Left lobe of liver (tissue), 2 donors: ENCODE measurements at places on chromosomes 2 and 18. TPM values are rescaled to one million over a fixed set of nuclear protein-coding genes. Genes with fewer than 3 reads are reported as not detected.

Gene APLF
- total RNA-seq = 1.1 TPM

DNA sequence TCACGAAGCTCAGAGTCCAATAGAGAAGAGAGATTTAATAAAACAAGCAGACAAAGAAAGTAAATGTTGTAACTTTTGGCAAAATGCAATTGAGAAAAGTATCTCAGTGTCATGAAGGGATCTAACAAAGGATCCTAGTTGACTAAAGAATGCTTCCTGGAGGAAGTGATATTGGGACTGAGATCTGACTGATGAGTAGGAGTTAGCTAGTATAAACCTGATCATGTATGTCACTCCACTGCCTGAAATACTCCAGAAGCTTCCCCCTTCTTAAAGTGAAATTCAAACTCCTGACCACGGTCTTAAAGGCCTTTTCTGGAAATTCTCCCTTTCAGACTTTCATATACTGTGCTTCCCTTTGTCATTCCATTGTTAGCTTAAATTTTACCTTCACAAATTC, 1102.4 kb upstream of the ZEB2 start:
- DNase-seq = no peak

GRCh38 chr2:54725343-54726099, 2.1 kb downstream of the EML6 start:
- DNase-seq = no peak

DNA sequence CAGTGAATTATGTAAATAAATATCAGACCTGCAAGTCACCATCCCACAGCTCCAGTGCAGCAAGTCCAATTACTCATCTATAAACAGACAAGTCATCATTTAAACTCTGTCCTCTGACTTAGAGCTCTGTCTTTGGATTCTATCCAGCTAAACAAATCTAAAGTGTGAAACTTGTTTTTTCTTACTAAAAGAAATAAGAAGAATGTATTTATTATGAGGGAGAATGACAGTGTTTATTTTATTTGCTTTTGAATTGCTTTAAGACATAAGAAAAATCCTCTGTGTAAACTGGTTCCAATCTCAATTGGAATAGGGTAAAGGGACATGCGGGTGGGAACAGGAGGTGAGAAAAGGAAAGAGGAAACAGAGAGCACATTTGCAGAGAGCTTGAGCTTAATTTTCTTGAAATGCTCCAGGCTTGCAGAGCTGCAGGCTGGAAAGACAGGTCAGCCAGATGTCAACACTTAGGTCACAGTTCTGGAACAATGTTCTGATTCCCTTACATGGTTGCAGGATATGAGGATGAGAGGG, 355.8 kb downstream of the MEIS1 start:
- DNase-seq = no peak

GRCh38 chr18:46148810-46149209, 44.6 kb downstream of the HAUS1 start:
- no peak for DNase-seq

GRCh38 chr2:2746731-2747130, 415.7 kb upstream of the MYT1L start:
- no peak for DNase-seq

Gene C2orf78
- total RNA-seq = not detected

GRCh38 chr18:27763936-27764335, 413.0 kb downstream of the CDH2 start:
- no peak for DNase-seq

DNA sequence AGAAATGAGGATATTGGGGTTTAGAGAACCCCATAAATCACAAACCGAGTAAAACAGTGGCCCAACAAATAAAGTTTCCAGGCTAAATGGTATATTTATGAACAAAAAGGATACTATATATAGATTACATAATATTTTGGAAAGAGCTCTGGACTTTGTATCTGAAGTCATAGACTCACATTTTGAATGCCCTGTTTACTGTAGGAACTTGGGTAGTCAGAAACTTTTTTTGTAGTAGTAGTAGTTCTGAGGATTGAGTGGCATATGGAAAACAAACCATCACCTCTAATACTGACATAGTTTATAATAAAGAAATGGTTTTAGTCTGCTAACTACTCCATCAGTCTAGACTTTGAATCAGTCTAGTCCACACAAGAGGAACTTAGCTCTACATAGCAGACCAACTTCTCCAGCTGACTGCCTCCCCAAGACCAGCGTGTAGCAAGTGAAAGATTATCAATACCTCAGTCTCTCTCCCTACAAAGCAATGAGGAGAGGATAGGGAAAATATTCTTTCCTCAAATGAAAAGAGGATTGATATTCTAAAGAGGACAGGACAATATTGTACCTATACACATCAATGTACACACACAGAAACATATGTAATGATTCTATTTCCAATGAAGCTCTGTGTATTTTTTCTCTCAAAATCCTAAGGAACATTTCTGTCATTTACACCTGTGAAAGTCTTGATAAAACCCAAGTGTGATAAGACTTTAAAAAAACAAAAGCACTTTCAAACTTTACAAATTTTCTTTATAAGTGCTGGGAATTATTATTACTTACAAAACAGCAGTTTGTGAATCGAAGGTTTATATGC, 184.9 kb upstream of the MAP2 start:
- no peak for DNase-seq

Gene TUBB8B
- total RNA-seq = not detected

Gene TLX2
- total RNA-seq = 0.08 TPM

GRCh38 chr2:101520246-101520645, 45.3 kb upstream of the RFX8 start:
- DNase-seq = no peak

GRCh38 chr18:40075616-40076015, 1879.4 kb upstream of the PIK3C3 start:
- DNase-seq = no peak

Gene LIPG
- 89.4 TPM for total RNA-seq

Gene ANKRD30B
- not detected for total RNA-seq

Gene DNER
- total RNA-seq = 0.10 TPM
